NCI-H1417 treated with DMSO at 0.1 percent for 48 hours (cell line): ENCODE measurements at places on chromosomes 12 and 14.

DNA sequence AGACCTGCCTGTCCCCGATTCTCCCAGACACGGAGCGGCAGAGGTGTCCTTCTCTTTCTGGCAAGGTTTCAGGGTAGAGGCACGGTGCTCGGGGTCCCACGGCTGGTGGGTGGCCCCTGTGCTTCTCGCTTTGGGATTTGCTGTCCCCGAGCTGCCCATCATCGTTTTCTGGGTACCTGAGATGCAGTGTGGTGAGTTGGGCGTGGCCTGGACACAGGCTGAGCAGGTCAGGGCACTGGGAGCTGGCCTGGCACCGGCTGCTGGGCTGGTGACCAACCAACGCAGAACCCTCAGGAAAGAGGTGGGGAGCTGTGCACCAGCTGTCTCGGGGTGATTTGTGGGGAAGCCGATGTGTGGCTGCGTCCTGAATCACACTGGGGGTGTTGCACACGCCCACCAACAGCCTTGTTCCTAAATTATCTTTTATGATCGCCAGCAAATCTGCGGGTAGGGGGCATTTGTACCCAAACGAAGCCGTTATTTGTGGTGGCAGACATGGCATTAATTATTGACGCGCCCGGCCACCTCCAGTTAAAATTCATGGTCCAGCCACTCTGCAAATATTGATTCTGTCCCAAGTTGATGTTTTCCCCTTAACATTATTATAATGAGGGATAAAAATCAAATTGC lies 61.0 kb downstream of the KIF26A start:
- DNase-seq, result no peak

DNA sequence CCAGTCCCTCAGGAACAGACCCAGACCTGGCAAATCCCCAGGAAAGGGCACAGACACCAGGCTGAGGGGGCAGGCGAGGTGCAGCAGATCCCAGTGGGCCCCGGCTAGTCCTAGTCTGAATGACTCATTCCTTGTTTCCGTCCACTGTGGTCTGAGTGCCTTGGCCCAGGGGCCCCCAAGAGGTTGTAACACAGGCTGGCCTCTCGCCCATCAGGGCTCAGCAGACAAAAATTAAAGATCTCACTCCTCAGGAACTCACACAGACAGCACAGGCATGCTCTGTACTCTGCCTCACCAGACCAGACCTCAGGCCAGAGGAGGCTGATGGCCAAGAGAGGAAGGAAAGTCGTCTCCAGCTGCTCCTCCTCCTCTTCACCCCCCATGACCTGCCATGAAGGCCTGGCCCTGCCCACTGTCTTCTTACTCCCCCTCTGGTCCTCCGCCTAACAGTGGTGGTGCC lies 7.7 kb upstream of the LTBP2 start:
- DNase-seq, result no peak

DNA sequence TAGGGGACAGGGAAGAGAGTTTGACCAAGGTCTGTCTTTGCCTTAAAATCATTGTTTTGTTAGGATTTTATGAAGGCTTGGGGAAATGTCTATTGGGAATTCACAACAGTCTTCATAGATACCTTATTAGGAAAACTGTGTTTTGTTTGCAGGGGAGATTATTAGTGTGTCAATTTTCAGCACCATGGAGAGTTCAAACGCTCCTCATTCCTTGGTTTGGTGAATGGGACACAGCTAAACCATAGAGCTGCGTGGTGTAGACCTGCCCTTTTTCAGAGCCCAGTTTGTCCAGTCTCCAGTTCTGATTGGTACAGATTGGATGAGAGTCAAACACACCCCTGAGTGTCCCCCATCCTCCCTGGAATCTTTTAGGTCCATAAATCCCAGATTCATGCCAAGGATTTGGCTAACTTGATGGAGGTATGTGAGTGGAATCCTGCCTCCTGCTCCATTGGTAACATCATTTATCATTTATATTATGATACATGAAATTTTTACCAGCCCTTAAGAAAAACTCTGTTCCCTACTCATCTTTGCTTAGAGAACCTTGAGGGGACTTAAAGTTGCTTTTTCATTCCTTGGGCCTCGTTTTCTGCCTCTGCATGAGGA lies 12.0 kb downstream of the NGDN start:
- DNase-seq, result no peak

DNA sequence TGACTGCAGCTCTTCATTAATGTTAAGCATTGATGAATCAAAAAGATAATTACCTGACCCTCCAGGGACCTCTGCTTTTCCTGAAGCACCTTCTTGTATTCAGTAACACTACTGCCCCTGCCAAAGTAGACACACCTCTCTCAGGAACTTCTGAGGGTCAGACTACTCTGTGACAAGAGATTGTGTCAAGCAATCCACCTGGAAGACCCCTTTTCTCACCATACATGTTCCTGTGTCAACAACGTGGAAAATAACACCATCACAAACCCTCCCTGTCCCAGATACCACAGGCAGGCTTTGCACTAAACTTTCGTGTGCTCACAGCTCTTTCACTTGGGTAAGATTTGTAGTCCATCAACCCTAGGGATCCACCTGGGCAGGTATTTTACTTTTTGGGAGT lies 13.2 kb downstream of the KRT76 start:
- no peak for DNase-seq

- no peak for DNase-seq
Observed at GRCh38 chr14:93821051-93821450, 32.8 kb upstream of the PRIMA1 start.

- DNase-seq, result no peak
Observed at GRCh38 chr12:105100998-105101397, 6.5 kb upstream of the WASHC4 start.

DNA sequence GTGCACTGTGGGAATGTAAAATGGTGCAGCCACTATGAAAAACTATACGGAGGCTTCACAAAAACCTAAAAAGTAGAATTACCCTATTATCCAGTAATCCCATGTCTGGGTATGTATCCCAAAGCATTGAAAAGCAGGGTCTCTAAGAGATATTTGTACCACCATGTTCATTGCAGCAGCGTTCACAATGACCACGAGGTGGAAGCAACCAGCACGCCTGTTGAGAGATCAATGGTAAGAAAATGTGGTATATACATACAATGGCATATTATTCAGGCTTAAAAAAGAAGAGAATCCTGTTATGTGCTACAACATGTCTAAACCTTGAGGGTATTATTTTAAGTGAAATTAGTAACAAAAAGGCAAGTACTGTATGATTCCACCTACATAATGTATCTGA lies 910 bp upstream of the NOPCHAP1 start:
- no peak for DNase-seq

DNA sequence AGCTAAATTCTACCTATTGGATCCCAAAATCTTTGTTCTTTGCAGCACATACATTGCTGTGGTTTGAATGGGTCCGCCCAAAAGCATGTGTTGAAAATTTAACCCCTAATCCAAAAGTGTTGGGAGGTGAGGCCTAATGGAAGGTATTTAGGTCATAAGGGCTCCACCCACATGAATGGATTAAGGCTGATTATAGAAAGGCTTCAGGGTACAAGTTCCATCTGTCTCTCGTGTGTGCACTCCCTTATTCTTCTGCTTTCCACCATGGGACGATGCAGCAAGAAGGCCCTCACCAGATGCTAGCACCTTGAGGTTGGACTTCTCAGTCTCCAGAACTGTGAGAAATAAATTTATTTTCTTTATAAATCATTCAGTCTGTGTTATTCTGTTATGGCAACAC lies 190.9 kb downstream of the SOX5 start:
- no peak for DNase-seq

DNA sequence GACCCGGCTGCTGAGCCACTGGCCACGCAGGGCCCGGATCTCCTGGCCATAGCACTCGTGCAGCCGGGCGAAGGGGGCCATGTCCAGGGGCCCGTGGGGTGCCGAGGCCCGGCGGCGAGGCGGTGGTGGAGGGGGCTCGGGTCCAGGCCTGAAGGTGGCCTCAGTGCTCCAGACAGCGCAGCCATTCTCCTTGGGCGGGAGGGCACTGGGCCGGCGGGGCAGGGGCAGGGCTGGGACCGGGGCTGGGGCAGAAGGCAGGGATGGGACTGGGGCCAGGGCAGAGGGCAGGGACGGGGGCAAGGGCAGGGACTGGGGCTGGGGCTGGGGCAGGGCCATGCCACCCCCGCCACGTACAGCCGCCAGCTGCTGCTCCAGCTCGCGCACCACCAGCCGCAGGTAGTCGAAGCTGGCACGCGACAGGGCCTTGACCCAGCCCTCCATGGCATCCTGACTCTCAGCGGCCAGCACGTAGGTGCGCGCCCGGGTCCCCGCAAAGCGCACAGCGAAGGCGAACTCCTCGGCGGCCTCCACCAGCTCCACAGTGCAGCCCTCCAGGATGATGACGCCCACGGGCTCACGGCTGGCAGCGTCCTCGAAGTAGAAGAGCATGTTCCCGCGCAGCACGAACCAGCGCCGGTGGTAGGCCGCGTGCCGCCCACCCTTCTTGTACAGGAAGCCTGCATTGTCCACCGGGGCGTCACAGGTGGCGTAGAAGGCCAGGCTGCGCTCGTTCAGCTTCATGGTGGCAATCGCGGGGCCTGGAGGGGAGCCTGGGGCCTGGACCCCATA lies 6.0 kb downstream of the PHETA1 start:
- no peak for DNase-seq

DNA sequence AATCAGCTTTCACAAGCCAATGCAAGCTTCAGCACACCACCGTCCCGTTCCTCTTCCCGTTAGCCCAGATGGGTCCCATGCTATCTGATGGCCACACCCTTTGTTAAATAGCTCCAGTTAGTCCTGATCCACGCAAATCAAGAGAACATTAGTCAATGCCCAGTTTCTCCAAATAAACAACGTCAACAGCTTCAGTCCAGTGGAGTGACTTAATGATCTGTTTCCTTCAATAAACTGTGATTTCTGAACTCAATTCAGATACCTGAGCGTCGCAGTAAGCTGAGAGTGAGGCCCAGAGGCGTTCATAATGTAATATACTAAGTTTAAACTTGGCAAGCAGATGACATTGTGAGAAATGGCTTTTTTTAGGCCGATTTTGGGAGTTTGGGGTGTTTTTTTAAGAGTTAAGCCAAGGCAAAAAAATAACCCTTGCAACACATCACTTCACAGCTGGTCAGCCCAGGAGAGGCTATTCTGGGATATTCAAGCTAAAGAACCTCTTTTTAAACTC lies 112.3 kb downstream of the ZFP36L1 start:
- no peak for DNase-seq
